ENCODE measurements at places on chromosomes 2 and 18. TPM values are rescaled to one million over a fixed set of nuclear protein-coding genes. Genes with fewer than 3 reads are reported as not detected.

DNA sequence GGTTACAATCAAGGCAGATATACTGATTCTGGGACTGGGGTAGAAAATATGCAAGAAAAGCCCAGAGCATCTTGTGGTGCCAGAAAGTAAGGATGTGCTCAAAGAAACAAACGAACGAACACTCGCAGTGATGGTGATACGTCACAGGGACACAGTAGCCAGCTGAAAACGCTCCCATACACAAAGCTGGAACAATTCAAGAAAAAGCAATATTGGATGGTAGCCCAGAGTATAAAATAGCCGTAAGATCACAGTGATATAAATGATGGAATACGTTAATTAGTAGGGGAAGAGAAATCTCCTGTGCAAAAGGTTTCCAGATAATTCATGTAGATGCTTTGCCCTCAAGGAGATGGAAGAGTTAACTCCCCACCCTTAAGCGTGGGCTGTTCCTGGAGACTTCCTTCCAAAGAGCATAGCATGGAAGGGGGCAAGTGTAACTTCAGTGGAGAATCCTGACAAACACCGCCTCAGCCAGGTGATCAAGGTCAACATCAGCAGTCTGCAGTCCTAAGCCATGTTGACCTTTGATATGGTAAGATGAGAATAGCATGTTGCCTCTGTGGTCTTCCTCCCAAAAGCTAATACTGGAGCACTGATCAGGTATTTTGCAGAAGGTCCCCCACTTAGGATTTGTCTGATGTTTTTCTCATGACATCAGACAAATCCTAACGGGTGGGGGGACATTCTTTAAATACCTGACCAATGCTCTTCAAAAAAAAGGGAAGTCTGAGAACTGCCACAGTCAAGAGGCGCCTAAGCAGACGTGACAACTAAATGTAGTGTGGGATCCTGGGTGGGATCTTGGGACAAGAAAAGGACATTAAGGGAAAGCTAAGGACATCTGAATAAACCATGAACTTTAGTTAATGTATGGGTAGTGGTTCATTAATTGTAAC is 99.0 kb downstream of the NCK2 start:
- H3K36me3 ChIP-seq: peaks cover 49% of the 10 kb centered on the region
- H3K27ac ChIP-seq: no peak overlapping the region
- no peak overlapping the region for H3K4me3 ChIP-seq
- no peaks in the 10 kb centered on the region for H3K27me3 ChIP-seq
- no peak for DNase-seq
- H3K4me1 ChIP-seq: peaks cover 40% of the 10 kb centered on the region

DNA sequence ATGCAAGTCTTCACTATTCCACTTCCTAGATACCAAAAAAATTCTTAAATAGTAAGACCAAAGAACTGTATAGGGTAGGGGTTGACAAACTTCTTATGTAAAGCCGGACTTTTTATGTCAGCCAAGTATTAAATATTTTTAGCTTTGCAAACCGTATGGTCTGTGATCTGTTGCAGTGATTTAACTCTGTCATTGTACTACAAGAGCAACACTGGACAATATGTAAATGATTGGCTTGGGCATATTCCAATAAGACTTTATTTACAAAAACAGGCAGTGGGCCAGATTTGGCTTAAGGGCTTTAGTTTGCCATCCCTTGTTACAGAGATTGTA is 48.0 kb downstream of the MGAT5 start:
- no peak overlapping the region for H3K4me3 ChIP-seq
- peaks cover 23% of the 10 kb centered on the region for H3K4me1 ChIP-seq

DNA sequence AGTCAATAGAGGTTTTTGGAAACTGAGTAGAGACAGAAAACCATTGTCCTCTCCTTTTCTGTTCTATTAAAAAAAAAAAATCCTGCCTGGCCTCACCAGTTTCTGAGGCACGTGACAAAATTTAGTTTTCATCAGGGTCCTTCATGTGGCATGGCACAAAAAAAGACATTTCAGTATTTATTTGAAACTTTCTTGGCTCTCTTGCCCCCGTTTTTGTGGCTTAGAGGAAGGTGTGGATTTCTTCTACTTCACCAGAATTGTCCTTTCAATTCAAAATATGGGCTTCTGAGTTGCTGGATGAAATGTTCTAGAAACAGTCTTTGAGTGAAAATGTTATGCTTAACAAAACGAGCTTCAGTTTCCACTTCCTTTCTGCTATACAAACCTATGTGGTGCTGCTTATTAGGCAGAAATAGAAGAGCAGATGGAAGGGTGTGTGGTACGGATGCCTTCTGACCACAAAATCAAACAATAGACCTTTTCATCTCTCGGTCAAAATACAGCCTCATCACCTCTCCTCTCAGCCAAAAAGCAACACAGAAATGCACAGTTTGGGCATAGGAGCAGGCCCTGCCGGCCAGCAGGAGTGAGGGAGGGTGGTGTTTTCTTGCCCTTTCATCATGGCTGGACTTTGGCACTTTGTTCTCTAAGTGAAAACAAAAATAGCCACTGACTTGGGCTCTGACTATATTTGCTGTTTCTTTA is 89.2 kb downstream of the SH3RF3 start:
- peak overlapping the region; percentile 51 for H3K4me3 ChIP-seq
- H3K4me1 ChIP-seq: peaks cover 44% of the 10 kb centered on the region
- H3K36me3 ChIP-seq: no peaks in the 10 kb centered on the region
- H3K27ac ChIP-seq: peak overlapping the region; percentile 31
- no peak for DNase-seq

- H3K4me3 ChIP-seq: no peak overlapping the region
- no peak for DNase-seq
- H3K27ac ChIP-seq: no peak overlapping the region
- H3K36me3 ChIP-seq: no peaks in the 10 kb centered on the region
Observed at GRCh38 chr2:111930875-111931274, 32.5 kb downstream of the MERTK start.

DNA sequence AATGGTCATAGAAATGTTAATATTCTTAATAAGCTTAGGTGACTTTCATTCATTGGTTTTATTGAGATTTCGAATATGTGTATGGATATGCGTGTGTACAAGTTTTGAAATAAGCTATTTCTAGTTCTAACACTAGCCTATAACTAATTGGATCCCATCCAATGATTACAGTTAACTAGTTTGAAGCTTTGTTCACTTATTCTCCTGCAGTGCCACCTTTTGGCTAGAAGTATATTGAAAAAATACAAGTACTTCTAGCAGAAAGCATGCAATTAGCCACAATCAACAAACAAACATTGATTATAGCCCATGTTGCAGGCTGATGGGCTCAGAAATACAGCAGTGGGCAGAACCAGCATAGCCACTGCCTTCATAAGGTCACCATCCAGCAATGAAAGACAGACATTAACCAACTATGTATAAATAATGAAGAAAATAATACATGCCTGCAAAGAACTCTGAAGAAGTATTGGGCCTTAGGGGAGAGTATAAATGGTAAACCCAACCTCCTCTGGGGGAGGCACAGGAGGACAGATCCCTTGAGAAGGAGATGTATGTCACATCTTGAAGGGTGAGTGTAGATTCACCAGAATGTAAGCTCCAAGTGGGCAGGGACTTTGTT is 5.1 kb upstream of the PIEZO2 start:
- no peaks in the 10 kb centered on the region for H3K36me3 ChIP-seq
- no peak overlapping the region for H3K27ac ChIP-seq
- H3K4me1 ChIP-seq: no peaks in the 10 kb centered on the region
- no peak for DNase-seq
- peaks cover 24% of the 10 kb centered on the region for H3K27me3 ChIP-seq

The RPE gene
- total RNA-seq: 43.2 TPM

The KCNE4 gene
- not detected for total RNA-seq

All from activated naive CD8-positive, alpha-beta T cell treated with anti-CD3 and anti-CD28 coated beads, Interleukin-2, amount 10 ng/mL, durations not matched to agents 7 days and 5 days (primary cell).